ENCODE measurements at places on chromosomes 12 and 14. TPM values are rescaled to one million over a fixed set of nuclear protein-coding genes. Genes with fewer than 3 reads are reported as not detected.

Gene STYK1
- 0.77 TPM for total RNA-seq

Gene PRKAG1
- total RNA-seq = 50.7 TPM

Gene PDE6H
- not detected for total RNA-seq

Gene ZFHX2
- total RNA-seq = 4.8 TPM

Gene FAM90A1
- total RNA-seq = not detected

All from A673 (cell line).